A172 (cell line): ENCODE measurements at places on chromosomes 2 and 18.

GRCh38 chr2:38925982-38926381, 36.3 kb downstream of the ARHGEF33 start:
- DNase-seq: no peak

DNA sequence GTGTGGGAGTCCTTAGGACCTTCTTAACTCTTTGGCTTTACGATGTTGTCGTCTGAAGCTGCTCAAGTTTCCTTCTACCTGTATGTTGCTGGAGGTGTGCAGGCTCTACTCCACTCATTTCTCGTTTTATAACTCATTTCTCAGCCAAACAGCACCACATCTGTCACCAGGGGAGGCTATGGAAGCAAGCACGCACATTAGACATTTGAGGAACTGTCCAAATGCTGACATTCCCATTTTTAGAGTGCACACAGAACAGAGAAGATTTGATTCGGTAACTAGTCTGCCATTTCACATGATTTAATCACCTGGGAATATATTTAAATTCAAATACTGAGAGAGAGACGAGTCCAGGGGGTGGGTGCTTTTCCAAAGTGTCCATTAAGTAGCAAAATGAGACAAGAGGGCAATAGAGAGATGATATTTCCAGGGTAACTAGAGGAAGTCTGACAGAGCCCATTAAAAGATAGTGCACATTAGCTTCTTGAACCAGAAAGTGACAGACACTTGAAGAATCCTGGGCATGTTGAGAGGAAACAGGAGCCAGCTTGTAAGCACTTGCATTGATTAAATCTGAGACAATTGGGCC, 793.3 kb downstream of the TDRD15 start:
- DNase-seq: no peak

DNA sequence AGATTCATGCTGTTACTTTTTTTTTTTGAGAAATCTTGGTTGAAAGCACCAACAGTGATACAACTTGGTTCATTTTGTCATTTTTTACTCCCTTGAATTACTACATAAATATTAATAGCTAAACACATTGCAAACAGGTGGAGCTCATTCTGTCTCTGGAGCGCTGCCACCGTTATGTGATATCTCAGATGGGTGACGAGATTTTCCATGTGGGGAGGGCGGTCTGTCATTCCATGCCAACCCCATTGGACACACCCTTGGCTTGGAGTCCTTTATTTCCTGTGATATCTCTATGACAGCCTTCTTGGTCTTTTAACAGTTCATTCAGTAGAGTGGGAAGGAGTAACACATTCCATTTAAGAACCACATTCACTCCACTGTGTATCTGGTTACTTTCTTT, 794.8 kb downstream of the SATB2 start:
- no peak for DNase-seq

- DNase-seq: peak; percentile 57
Measured at GRCh38 chr2:12931186-12931844, 214.6 kb downstream of the TRIB2 start.
